Testis (tissue), 5 donors: ENCODE measurements at places on chromosomes 12 and 14.
A peak's percentile ranks its signal among the peaks of the same experiment; 100 is the strongest.

GRCh38 chr12:117084405-117085317, 14.6 kb downstream of the TESC start:
- peak; percentile 41 for DNase-seq

DNA sequence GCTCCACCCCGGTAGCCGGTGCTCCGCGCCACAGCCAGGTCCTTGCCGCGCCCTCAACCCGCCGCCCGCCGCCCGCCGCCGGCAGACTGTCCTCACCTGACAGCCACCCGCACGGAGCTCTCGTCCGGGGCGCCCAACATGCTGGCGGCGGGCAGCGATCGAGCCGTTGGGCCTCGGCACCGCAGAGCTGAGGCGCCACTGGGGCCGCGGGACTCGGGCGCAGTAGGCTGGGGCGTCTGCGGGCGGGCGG, 164 bp downstream of the KIF21A start:
- no peak for DNase-seq

DNA sequence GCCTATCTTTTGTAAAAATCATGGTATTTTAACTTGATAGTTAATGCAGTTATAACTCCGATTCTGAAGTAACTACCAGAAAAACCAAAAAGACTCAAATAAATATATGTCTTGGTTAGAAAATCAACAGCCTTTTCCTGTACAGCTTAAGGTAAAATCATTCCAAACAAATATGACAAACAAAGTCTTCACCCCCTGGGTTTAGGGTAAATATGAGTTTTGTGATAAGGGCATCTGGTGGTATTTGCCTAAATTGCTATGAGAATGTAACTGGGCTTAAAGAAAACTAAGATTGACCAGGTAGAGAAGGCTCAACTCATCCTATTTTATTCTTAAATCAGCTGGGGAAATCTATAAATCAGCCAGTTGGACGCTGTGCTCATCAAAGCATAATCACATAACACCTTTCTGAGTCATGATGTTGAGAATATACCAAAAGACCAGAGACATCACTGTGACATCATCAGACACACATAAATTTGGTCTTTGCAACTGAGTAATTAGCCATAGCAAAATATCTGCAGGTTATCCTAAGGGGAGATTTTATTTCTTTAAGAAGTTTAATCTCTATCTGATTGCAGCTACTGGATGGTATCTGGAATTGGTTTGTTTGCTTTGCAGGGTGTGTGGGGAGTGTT, 133.9 kb downstream of the STXBP6 start:
- no peak for DNase-seq

DNA sequence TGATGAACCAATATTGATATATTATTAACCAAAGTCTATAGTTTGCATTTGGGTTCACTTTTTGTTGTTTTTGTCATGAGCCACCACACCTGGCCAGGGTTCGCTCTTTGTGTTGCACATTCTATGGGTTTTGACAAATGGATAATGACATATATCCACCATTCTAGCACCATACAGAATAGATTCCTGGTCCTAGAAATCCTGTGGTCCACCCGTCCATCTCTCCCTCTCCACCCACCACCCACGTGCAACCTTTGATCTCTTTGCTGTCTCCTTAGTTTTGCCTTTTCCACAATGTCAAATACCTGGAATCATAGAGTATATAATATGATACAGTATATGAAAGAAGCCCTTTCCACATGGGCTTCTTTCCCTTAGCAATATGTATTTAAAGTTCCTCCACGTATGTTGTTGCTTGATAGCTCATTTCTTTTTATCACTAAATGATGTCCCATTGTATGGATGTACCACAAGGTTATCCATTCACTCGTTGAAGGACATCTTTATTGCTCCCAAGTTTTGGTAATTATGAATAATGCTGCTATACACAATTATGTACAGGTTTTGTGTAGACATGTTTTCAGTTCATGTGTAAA, 7.4 kb downstream of the RPL6 start:
- DNase-seq, result no peak

GRCh38 chr12:104958001-104958804, at the start of gene SLC41A2:
TSS of gene SLC41A2 (minus strand) at chr12:104958290. CDS start at chr12:104928527, 29,763 bp downstream.
- peak; percentile 86 for DNase-seq

DNA sequence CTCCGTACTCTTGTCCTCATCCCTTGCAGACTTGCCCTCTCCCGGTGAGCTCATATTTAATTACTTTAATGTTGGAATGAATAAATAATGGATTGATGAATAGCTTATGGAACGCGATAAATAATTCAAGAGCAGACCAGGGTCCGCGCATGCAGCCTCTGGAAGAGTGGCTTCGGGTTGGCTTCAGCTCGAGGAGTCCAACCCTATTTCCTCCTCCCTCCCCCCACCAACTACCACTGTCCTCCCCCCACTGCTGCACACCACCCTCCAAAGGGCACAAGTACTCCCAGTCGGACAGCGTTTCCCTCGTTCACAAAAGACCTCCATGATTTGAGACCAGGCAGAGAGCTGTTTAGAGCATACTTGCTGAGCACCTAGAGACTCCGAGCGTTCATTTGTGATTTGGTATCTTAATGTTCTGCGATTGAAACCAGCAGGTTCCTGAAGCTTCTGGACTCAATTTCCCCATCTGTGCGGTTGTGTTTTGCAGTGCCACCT, 647 bp upstream of the SIX1 start:
- DNase-seq, result no peak

GRCh38 chr12:109027767-109028166, 6.9 kb upstream of the SVOP start:
- DNase-seq, result no peak

DNA sequence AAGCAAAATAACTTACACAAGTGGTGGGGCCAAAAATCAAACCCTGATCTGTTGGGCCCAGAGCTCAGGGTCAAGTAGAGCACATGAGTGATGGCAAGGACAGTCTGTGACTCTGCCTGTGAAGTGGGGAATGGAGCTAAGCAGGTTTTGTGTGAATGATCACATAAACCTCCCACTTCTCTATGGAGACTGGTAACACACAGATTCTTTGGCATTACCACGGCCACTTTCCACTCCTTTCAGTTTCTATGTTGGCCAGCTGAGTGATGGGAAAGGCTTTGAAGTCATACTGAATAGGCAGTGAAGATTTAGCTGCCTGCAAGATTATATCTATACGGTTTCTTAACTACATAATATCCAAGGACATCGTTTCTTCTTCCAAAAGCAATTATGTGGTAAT, 97.9 kb downstream of the ARMH4 start:
- no peak for DNase-seq

GRCh38 chr12:72275526-72275925, 3.4 kb downstream of the TRHDE start:
- DNase-seq, result no peak
